ENCODE measurements at places on chromosomes 3 and 15.

- no peaks in the 10 kb centered on the region for H3K4me1 ChIP-seq
- DNase-seq: no peak
- H3K27me3 ChIP-seq: no peaks in the 10 kb centered on the region
These were observed 545.0 kb downstream of the ZPLD1 start for GRCh38 chr3:102979682-102980354.

GRCh38 chr3:43885908-43886618 is 195.3 kb downstream of the ABHD5 start:
- no peak overlapping the region for H3K27ac ChIP-seq
- no peaks in the 10 kb centered on the region for H3K4me1 ChIP-seq
- no peak for DNase-seq
- peaks cover 6% of the 10 kb centered on the region for H3K27me3 ChIP-seq

GRCh38 chr15:85532689-85533088 is 152.3 kb downstream of the AKAP13 start:
- DNase-seq: no peak
- no peaks in the 10 kb centered on the region for H3K27me3 ChIP-seq
- H3K36me3 ChIP-seq: peaks cover 66% of the 10 kb centered on the region

- no peak overlapping the region for H3K4me3 ChIP-seq
- H3K27me3 ChIP-seq: peaks cover 11% of the 10 kb centered on the region
- H3K36me3 ChIP-seq: peaks cover 21% of the 10 kb centered on the region
- no peak overlapping the region for H3K27ac ChIP-seq
- H3K4me1 ChIP-seq: no peaks in the 10 kb centered on the region
These were observed 69.6 kb downstream of the C3orf20 start for GRCh38 chr3:14744556-14744955.

DNA sequence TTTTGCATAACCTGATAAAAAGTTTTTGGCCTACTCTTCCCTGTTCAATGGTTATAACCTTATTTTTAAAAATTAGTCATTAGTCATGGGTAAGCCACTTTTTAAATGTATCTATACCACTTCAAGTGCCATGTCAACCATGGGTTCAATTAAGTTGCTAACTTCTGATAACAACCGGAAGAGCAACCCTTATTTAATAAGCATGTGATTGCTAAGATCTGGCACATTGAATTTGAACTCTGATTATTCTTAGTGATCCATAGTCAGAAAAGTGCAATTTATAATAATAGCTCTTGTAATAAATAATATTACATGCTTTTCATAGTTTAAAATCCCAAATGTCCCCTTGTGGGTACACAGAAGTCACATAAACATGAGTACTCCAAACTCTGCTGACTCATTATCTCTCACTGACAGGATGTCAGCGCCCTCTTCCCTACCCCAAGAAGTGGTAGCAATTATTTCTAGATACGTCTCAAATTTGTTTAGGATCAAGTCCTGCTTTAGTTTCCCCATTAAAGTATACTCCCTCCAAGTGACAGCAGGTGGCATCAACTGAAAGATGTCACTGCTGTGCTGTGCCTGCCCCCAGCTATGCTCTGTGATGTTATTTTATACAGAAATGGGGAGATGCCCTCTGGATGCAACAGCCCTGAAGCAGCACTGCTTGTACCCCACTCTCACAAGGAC is 18.6 kb downstream of the SAMD7 start:
- no peak overlapping the region for H3K27ac ChIP-seq
- DNase-seq: peak; percentile 27
- no peak overlapping the region for H3K4me3 ChIP-seq
- H3K27me3 ChIP-seq: peaks cover 8% of the 10 kb centered on the region
- no peaks in the 10 kb centered on the region for H3K36me3 ChIP-seq

DNA sequence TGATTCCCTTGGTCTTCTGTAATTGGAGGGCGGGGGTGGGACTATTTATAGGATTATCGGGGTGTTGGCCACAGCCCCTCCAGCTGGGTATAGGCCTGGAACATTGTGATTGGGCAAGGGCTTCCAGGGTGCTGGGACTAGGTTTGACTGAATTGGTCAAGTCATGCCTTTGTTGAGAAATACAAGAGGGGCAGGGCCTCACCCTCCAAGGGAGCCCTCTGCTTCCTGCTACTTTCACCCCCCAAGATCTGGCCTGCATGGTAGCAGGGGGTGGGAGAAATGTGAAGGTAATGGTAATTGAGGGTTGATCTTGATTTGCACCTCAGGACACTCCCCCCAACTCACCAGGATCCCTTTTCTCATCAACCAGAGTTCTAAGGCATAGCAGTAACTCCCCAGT is 25.2 kb downstream of the TRIM71 start:
- DNase-seq: no peak
- no peak overlapping the region for H3K4me3 ChIP-seq
- H3K36me3 ChIP-seq: no peaks in the 10 kb centered on the region

Measured in naive thymus-derived CD8-positive, alpha-beta T cell (primary cell).